ENCODE measurements at places on chromosomes 12 and 14.

DNA sequence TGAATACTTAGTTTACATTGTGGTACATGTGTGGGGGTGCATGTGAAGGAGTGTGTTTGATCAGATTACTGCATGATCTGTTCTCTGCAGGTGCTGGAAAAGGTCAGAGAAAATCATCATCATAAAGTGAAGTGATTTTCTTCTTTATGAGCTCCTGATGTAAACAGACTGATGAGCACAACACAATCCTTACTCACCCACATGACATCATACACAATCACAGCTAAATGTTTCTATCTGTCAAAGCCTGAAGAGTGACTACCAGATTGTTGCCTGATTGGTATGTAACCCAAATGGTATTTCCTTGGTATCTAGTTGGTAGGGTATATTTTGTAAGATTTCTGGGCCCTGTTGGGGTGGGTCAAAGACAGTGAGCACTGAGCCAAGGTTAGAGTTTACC lies 270.8 kb downstream of the FOXG1 start:
- DNase-seq, result no peak

- no peak for DNase-seq
Observed at GRCh38 chr12:93638095-93638494, 39.1 kb upstream of the CRADD start.

- peak; percentile 68 for DNase-seq
Observed at GRCh38 chr12:89756585-89757398, 48.2 kb upstream of the ATP2B1 start.

GRCh38 chr14:24700511-24700910 lies 66.5 kb upstream of the GZMB start:
- no peak for DNase-seq

DNA sequence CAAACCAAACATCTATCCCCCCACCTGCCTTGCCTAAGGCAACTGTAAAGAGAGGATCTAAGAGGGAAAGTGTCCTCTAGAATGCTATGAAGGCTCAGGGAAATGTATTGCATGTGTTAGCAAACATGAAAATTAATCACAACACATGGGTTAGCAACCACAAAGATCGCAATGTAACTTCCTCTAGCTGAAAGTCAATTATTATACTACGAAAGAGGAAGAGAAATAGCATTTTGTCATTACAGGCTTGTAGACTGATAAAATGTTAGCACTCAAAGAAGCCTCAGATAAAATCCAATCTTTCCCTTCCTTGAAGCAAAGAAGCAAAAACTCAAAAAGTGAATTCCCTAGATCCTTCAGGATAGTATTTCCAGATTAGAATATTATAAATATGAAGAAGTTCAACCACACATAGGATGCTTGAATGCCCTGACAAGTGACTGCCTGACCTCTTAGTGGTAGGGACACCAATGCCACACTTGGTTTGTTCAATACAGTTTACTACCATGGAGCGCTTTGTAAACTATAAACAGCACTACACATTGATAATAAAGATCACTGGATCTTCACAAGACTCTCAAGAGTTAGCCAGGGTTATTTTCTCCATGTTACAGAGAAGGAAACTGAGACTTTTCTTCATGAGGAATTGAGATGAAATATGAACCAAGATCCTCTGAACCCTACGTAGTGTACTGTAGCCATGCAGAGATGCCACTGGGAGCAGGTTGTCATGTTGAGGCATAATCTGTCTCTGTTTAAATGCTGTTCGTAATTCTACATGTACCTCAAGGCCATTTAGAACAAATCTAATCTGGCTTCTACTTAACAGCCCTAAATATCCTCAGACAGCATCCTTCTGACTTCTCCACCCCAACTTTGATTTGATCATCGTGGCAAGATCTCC lies 100.7 kb downstream of the ITPR2 start:
- DNase-seq, result peak; percentile 39

- DNase-seq, result no peak
Observed at GRCh38 chr14:21037156-21037555, 2.5 kb upstream of the RNASE13 start.

- no peak for DNase-seq
Observed at GRCh38 chr14:97380539-97380941, 583.4 kb downstream of the VRK1 start.

DNA sequence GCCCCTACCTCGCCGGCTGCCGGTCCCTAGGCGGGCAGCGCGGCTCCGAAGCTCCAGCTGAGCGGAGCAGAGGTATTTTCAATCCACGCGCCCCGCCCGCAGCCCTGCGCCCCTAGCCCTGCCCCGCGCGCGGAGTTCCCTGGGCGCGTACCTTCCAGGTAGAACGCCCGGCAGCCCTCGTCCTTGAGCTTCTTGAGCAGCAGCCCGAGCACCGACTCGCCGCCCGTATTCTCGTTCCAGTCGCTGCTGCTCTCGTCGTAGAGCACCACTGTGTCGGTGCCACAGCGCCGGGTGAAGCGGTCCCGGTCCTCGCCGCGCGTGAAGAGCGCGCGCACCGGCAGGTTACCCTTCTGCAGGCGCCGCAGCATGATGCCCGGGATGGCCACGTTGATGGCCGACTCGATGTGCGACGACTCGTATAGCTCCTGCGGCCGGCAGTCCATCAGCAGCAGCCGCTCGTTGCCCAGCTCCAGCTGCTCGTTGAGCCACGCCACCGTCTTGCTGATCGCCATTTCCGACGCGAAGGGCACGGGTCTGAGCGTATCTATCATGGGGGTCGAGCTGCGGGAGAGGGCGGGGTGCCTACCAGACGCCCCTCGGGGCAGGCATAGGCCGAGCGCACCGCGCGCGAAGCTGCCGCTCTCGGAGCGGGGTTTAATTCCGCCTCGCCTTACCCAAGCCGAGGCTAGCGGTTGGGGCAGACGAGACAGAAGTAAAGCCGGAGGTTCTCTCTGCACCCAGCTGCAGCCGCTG lies 636 bp downstream of the DUSP6 start:
- DNase-seq, result no peak

DNA sequence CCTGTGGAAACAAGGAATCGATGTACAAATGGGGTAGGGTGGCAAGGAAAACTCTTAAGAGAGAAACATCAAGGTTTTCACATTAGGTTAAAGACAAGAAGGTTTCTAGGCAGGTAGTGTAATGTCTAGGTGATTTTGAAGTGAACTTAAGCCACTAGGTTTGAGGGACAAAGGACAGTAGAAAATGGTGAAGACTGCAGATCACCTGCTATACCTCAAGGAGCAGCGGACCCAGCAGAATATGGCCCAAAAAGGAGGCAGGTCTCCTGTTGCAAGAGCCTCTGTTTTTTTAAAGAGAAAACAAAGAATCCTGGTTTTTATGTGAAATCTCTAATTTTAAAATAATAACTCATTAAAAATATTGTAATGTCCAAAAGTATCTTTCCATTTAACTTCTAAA lies 178.1 kb downstream of the ACSS3 start:
- DNase-seq, result no peak

- DNase-seq, result no peak
Observed at GRCh38 chr12:107328442-107329133, 235.2 kb upstream of the CRY1 start.

- DNase-seq, result no peak
Observed at GRCh38 chr14:79586989-79587598, 624.2 kb downstream of the DIO2 start.

DNA sequence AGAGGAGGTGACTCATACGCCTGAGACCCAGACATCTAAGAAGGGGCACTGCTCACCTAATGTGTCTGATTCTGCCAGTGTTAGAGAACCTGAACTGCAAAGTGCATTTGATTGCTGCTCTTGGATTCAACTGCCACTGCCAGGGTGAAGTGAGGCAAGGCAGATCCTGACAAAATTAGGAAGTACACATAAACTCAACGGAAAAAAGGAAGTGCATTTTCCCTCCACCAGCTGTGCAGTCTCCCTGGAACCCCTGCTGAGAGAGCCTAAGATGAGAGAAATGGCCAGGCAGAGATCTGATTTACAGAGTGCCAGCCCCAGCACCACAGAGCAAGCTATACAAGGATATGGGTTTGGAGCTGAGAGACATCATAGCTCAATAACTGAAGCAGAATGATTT lies 215.3 kb downstream of the SEC23A start:
- DNase-seq, result no peak

DNA sequence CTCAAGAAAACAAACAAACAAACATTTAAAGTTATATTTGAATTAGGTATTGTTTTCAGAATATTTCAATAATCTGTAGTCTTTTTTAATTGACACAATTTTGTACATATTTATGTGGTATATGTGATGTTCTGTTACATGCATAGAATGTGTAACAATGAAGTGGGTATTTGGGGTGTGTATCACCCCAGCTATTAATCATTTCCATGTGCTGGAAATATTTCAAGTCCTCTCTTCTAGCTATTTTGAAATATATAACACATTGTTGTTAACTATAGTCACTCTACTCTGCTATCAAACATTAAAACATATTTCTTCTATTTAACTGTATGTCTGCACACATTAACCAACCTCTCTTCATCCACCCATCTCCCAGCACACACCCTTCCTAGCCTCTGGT lies 32.0 kb upstream of the SIX1 start:
- no peak for DNase-seq

DNA sequence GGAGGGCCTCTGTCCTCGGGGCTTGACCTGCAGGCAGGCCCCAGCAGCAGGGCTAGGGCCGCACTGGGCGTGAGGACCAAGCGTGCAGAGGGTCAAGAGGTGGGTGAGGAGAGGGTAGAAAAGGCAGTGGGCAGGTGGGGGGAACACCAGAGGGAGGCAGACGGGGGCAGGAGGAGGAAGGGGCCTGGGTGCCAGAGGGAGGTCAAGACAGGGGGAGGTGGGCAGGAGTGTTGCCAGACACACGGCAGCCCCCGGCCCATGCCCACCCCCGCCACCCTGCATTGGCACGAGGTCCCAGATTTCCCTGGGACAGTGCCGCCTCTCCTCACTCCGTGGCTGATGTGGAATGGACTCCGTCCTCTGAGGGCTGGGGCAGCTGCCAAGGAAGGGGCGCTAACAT lies 8.2 kb downstream of the TMEM121 start:
- no peak for DNase-seq

DNA sequence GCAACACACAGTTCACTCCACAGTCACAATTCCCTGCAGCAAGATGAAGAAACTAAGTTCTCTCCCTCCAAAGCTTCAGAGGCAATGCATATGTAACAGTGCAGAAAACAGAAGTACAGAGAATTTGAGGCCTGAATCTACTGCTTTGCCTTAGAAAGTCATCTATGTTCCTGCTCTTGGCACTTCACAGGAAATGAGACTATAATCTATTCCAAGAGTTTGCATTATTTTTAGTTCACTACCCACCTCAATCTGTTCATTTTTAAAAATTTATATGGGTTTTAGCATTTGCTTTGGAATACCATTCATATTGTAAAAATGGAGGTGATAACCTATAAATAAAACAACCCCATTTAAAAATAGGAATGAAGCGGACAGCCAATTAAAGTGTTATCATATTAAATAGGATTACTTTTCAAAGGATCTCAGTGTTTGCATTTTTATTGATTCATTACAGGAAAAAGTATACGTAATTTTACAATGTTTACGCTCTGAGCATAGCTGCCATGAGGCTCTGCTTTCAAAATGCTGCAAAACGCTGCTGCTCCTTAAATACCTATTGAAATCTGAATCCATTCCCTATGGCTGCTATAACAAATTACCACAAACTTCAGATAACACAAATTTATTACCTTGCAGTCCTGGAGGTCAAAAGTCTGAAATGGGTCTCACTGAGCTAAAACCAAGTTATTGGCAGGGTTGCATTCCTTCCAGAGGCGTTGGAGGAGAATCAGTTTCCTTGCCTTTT lies 60.0 kb downstream of the ARMH4 start:
- no peak for DNase-seq

DNA sequence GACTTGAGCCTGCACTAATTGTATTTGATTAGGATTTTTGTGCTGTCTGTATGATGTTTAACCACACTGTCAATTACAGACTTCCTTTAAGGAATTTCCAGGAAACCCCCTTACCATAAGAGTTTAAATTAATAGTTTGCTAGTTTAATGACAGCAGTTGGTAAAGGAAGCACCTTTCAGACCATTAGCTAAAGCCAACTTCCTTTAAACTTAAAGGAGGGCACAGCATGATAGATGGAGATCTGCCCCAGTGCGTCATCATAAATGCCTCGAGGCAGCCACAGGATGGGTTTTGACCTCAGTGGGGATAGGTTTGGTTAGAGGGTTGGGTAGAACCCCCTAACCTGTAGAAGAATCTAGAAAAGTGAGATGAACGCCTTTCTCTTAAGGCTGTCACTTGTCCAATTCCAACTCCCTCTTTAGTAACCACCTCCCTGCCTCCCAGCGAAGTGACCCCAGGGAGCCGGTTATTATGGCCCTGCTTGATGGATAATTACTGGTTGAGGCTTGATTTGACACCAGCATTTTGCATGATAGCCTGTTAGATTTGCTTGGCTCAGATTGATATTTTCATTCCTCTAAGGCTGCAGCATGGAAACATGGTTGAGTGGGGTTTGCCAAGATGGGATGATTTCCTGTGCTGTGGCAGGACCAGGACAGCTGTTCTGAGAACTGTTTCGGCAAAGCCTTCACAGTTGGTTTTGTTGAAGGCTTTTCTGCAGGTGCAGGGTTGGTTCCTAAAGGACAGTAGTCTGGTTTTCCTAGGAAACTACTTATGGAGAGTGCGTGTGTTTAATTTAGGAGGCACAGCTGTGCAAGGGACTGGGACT lies 62.7 kb downstream of the CHST11 start:
- no peak for DNase-seq

GRCh38 chr14:29529418-29529817 lies 398.2 kb downstream of the PRKD1 start:
- no peak for DNase-seq

DNA sequence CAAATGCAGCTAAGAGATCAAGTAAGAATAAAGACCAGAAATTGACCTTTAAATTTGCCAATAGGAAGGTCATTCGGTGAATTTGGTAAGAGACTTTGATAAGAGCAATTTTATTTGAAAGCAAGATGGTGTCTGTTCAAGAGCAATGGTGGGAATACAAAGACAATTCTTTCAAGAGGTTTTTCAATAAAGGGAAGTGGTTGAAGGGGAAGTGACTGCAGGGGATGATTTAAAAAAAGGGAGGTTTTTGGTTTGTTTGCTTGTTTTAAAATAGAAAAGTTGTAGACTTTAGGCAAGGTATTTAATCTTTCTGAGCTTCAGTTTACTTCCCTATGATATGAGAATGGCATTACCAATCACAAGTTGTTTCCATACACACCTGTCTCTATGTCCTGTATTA lies 4.3 kb upstream of the APPL2 start:
- no peak for DNase-seq

DNA sequence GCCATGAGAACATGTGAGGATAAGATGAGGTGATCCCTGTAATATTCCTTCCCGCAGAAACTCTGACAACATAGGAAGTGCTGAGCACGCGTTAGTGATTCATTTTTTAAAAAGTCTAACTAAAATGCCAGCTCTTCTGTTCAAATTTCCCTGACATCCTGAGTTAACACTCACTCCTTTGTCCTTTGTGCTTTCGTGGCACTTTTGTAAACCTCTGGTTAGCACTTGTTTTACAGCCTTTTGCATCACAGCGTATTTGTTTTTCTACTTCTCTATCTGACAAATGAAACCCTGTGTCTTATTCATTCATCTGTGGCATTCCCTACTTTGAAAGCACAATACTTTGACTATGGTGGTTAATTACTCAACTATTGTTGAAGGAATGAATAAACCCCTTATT lies 313.6 kb downstream of the NUAK1 start:
- no peak for DNase-seq

- no peak for DNase-seq
Observed at GRCh38 chr12:53062011-53062961, 12.4 kb downstream of the TNS2 start.

All from thymus (tissue), 14 donors.